ENCODE measurements at places on chromosomes 3 and 15.

GRCh38 chr15:70203981-70204560 lies 106.4 kb upstream of the TLE3 start:
- no peak for DNase-seq

GRCh38 chr15:40949756-40950207 lies 3.5 kb upstream of the CHAC1 start:
- no peak for DNase-seq

GRCh38 chr3:14503033-14503705 lies 37.0 kb downstream of the GRIP2 start:
- DNase-seq, result no peak

GRCh38 chr15:52163321-52164190 lies 27.6 kb downstream of the GNB5 start:
- no peak for DNase-seq

DNA sequence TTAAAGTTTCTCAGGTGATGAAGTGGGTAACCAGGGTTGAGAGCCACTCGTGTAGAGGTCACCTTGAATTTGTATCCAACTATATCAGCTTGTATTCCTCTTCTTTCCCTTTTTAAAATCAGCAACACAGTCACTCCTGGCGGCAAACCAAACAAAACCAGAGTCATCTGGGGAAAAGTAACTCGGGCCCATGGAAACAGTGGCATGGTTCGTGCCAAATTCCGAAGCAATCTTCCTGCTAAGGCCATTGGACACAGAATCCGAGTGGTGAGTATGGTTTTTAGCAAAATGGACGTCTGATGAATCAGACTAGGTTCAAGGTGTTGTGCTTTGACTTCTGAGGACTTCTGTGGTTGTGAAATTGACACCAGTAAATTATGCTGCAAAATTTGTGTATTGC lies 3.9 kb downstream of the RPL35A start:
- no peak for DNase-seq

DNA sequence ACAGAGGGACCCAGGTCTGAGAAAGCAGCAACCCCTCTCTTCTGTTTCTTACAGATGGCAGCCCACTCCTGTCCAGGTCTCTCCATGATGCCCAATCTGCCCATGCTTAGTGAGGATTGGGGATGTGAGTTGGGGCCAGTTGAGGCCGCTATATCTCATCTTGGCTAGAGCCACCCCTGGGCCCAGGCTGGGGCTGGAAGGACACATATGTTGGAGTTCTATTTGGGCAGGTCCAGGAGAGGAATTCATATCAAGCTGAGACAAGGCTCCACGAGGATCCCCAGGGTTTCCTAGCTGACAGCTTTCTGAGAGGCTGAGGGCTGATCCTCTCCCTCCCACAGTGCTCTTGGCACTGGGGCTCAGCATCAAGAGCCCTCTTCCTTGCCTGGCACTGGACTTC lies 11.4 kb downstream of the TGM5 start:
- no peak for DNase-seq

DNA sequence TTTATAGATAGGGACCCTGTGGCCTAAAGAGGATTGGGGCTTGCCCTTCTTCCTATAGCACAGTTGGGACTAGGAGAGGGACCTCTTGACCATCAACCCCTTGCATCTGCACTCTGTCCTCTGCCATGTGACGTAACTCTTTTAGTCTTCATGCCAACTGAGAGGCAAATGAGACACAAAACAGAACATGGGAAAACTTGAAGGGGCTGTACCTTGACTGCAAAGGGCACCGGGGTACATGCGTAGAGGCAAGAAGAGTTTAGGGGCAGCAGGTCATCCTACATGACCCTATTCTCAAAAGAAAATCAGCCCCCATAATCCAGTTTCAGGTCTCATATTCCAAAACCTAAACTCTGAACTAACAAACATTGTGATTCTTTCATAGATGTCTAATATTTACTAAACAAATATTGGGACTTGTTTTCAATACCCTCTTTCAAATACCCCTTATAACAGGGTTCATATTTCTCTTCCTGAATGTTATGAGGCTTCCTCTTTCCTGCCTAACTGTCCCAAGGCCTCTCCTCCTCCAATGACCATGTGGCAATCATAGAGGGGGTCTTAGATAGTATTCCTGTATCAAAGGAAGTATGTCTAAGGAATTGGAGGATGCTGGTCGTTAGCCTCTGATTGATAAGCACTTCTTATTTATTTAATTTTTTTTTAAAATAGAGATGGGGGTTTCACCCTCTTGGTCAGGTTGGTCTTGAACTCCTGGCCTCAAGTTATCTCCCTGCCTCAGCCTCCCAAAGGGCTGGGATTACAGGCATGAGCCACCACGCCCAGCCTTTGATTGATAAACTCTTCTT lies 20.6 kb downstream of the ACKR2 start:
- no peak for DNase-seq

GRCh38 chr15:99906311-99906710 lies 173.1 kb upstream of the LYSMD4 start:
- no peak for DNase-seq

GRCh38 chr15:48253172-48253571 lies 47.1 kb downstream of the SLC12A1 start:
- no peak for DNase-seq

DNA sequence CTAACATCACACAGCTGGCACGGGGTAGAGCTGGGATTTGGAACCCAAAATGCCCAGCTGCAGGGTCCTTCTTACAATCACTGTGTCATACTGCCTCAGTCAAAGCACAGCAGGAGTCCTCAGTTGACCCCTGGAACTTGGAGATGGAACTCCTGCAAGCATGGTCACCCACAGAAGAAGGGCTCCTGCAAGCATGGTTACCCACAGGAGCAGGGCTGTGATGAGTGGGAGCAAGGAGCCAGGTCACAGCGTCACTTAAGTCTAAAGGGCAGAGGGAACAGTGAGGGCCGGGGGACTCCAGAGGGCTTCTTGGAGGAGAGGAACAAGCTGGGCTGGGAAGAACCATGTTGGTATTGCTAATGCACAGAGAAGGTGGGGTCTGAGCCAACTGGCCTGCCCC lies 24.9 kb downstream of the CCDC33 start:
- DNase-seq, result no peak

- no peak for DNase-seq
Measured at GRCh38 chr15:25051399-25052154, 96.8 kb downstream of the SNRPN start.

GRCh38 chr3:18870074-18870640 lies 278.2 kb upstream of the KCNH8 start:
- no peak for DNase-seq

- DNase-seq, result no peak
Measured at GRCh38 chr3:180223268-180223667, 186.5 kb upstream of the PEX5L start.

DNA sequence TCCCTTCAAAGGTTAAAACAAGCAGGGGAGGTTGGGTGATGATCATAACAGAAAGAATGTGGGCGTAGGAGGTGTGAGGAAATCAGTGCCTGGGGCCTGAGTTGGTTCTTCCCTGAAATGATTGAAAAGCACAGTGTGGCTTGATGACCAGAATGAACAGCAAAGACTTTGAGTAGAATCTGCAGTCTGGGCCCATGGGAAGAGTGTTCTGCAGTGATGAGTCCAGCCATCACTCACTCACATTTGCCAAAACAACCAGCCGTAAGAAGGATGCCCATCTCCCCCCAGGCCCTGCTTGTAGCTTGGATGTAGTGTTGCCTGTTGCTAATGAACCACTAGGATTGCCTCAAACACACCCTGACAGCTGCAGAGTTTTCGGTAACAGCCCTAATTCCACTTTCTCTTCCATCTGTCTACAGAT lies 67.9 kb downstream of the VGLL3 start:
- no peak for DNase-seq

DNA sequence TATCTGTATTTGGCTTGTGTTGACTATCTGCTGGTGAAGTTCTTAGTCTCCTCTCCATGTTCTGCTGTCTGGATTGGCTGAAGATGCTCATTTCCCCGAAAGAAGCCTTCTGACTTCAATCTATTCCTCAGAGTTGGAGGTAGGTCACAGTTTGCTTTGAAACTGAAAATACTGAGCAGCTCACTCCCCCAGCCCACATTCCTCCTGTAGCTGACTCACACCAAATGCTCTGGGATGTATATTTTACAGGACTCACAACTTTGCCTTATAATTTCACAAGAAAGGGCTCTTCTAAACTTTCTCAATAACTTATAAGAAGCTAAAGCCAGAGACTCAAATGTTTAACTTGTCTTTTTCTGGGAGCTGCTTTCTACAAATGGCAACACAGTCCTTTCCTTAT lies 36.3 kb upstream of the SNX4 start:
- no peak for DNase-seq

- no peak for DNase-seq
Measured at GRCh38 chr3:40097131-40098117, 212.1 kb upstream of the EIF1B start.

GRCh38 chr15:64944961-64945360 lies 33.3 kb downstream of the ANKDD1A start:
- DNase-seq, result no peak

Measured in hematopoietic multipotent progenitor cell treated with erythropoietin and hydrocortisone succinate and interleukin-3 and kit ligand, for 15 days (in vitro differentiated cells).